ENCODE measurements at places on chromosomes 12 and 14. TPM values are rescaled to one million over a fixed set of nuclear protein-coding genes. Genes with fewer than 3 reads are reported as not detected.

DNA sequence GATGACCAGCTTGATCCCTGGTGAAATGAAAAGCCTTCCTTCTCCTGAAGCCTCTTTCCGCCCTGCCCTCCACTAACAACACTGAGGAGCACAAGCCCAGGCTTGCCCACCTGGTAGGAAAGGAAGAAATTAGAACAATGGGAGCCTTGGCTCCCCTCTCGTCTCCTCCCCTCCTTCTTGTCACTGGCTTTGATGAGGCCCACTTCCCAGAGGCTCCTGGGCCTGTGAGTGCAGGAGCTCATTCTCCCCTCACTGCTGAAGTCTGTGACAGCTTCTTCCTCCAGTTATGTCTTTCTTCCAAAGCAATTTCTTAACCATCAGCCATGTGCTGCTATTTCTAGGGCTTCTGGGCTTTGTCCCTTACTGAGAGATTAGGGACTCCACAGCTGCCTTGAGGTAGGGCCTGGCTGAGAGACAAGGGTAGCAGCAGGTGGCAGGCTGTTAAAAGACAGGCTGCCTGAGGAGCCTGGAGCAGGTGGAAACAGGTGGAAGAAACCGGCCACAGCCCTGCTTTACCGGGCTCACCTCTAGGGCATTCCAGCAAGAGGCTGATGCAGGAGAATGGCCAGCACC lies 53.6 kb upstream of the SRSF5 start:
- H3K36me3 ChIP-seq: peaks cover 27% of the 10 kb centered on the region
- peaks cover 27% of the 10 kb centered on the region for H3K4me1 ChIP-seq
- H3K27ac ChIP-seq: no peak overlapping the region
- DNase-seq: no peak
- H3K4me3 ChIP-seq: no peak overlapping the region

- peaks cover 8% of the 10 kb centered on the region for H3K4me1 ChIP-seq
- no peaks in the 10 kb centered on the region for H3K27me3 ChIP-seq
- DNase-seq: peak; percentile 96
- H3K27ac ChIP-seq: no peak overlapping the region
- no peak overlapping the region for H3K4me3 ChIP-seq
- H3K36me3 ChIP-seq: no peaks in the 10 kb centered on the region
Measured at GRCh38 chr14:64191756-64192155, 102.4 kb downstream of the ESR2 start.

- H3K36me3 ChIP-seq: no peaks in the 10 kb centered on the region
- H3K4me1 ChIP-seq: no peaks in the 10 kb centered on the region
- no peaks in the 10 kb centered on the region for H3K27me3 ChIP-seq
- DNase-seq: no peak
Measured at GRCh38 chr14:31287294-31287972, 79.8 kb upstream of the HECTD1 start.

- no peak for DNase-seq
- H3K27ac ChIP-seq: no peak overlapping the region
- peaks cover 2% of the 10 kb centered on the region for H3K27me3 ChIP-seq
- no peak overlapping the region for H3K4me3 ChIP-seq
- peaks cover 3% of the 10 kb centered on the region for H3K4me1 ChIP-seq
- H3K36me3 ChIP-seq: peaks cover 25% of the 10 kb centered on the region
Measured at GRCh38 chr14:20997564-20997963, 1.5 kb upstream of the SLC39A2 start.

DNA sequence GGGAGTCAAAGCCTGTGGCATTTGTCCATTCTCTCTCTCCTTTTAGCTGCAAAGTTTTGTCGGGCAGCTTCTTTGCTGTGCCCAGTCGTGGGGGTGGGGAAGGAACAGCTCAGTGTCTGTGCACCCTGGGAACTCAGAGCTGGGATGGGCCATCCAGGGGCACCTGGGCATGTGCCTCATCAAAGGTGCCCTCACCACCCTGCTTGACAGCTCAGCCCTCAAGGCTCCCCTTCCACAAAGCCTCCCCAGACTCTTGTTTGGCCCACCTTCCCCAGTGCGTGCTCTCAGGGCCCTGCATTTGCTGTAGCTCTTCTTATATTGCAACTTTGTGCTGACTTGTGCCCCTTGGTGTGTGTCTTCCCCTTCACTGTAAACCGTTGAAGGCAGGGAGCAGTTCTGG lies 112.6 kb downstream of the ESRRB start:
- no peak overlapping the region for H3K27ac ChIP-seq
- DNase-seq: no peak
- no peak overlapping the region for H3K4me3 ChIP-seq
- H3K4me1 ChIP-seq: no peaks in the 10 kb centered on the region

The GNB3 gene
- total RNA-seq: 0.72 TPM
